ENCODE measurements at places on chromosomes 12 and 14. TPM values are rescaled to one million over a fixed set of nuclear protein-coding genes. Genes with fewer than 3 reads are reported as not detected.

- H3K27me3 ChIP-seq = no peaks in the 10 kb centered on the region
- H3K27ac ChIP-seq = peak overlapping the region; percentile 98
- H3K4me3 ChIP-seq = peak overlapping the region; percentile 91
- no peak for ATAC-seq
- peaks cover 90% of the 10 kb centered on the region for H3K36me3 ChIP-seq
- peaks cover 22% of the 10 kb centered on the region for H3K4me1 ChIP-seq
These were observed 3.7 kb downstream of the RNF10 start for GRCh38 chr12:120537856-120538220.

TUNAR gene
- total RNA-seq = not detected

CCDC60 gene
- not detected for total RNA-seq

- H3K27ac ChIP-seq = peak overlapping the region; percentile 7
- no peak overlapping the region for H3K4me3 ChIP-seq
- no peaks in the 10 kb centered on the region for H3K27me3 ChIP-seq
- ATAC-seq = no peak
- peaks cover 95% of the 10 kb centered on the region for H3K36me3 ChIP-seq
These were observed 143.9 kb downstream of the SYNE2 start for GRCh38 chr14:63996625-63997220.

ACOT4 gene
- total RNA-seq = 1.8 TPM

GRCh38 chr14:50233951-50234250 lies 2.5 kb upstream of the SOS2 start:
- H3K4me3 ChIP-seq = peak overlapping the region; percentile 82
- no peaks in the 10 kb centered on the region for H3K27me3 ChIP-seq
- H3K4me1 ChIP-seq = peaks cover 26% of the 10 kb centered on the region
- ATAC-seq = peak; percentile 42

TAS2R7 gene
- total RNA-seq = not detected

PTPN6 gene
- total RNA-seq = 223 TPM

DNA sequence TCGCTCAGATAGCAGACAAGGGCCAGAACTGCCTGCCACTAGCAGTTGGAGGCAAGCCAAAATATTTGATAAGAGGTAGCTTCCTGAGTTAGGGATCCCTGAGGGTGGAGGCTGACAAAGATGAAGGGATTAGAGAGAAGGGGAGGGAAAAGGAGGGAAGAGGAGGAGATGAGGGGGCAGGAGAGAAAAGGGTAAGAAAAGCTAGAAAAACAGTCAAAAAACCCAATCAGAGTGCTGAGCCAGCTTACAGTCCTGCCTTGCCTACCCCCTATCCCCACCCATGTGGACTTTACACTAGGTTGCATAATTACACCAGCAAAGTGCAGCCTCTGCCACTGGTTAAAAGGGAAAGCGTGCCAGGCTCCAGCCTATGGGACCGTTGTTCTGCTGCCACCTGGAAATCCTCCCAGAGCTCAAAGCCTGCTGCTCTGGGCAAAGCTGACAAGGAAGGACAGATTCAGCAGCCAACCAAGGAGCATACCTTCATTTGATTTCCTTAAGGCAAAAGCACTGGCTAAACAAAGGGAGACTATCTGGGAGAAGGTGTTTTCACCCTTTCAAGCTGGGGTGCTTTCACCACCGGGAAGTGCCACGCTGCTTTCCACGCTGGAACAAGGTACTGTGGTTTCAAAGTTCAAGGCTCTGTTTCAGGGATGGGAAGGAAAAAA lies 3.8 kb upstream of the NUMB start:
- no peak overlapping the region for H3K27ac ChIP-seq
- H3K4me1 ChIP-seq = peaks cover 47% of the 10 kb centered on the region
- peaks cover 13% of the 10 kb centered on the region for H3K36me3 ChIP-seq
- peak overlapping the region; percentile 70 for H3K4me3 ChIP-seq
- no peaks in the 10 kb centered on the region for H3K27me3 ChIP-seq

DNA sequence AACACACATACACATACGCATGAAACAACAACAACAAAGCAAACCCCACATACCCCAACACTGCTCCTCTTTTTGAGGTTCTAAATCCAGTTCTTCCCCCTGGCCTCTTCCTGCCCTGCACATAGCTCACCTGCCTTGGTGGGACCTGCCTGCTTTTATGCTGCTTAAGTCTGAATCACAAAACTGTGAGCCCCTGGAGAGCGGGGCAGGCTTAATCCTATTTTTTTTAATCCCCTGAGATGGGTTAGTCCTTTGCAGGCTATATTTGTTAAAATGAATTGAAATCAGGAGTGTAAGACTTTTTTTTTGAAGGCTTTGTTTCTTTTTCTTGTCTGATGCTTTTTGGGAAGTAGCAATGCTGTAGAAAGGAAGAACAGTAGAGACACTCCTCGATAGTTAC lies 84.6 kb upstream of the MAX start:
- H3K4me1 ChIP-seq = no peaks in the 10 kb centered on the region
- ATAC-seq = no peak
- no peak overlapping the region for H3K27ac ChIP-seq
- H3K27me3 ChIP-seq = peaks cover 5% of the 10 kb centered on the region

- H3K4me3 ChIP-seq = no peak overlapping the region
- no peak for ATAC-seq
- no peaks in the 10 kb centered on the region for H3K4me1 ChIP-seq
- no peaks in the 10 kb centered on the region for H3K36me3 ChIP-seq
- H3K27ac ChIP-seq = no peak overlapping the region
These were observed 96.1 kb downstream of the FBXL14 start for GRCh38 chr12:1498199-1498740.

TMPRSS12 gene
- total RNA-seq = not detected

GRCh38 chr14:66842911-66843512 lies 335.1 kb downstream of the GPHN start:
- no peak overlapping the region for H3K27ac ChIP-seq
- H3K4me3 ChIP-seq = no peak overlapping the region
- no peaks in the 10 kb centered on the region for H3K27me3 ChIP-seq

SLC25A47 gene
- total RNA-seq = not detected

DNA sequence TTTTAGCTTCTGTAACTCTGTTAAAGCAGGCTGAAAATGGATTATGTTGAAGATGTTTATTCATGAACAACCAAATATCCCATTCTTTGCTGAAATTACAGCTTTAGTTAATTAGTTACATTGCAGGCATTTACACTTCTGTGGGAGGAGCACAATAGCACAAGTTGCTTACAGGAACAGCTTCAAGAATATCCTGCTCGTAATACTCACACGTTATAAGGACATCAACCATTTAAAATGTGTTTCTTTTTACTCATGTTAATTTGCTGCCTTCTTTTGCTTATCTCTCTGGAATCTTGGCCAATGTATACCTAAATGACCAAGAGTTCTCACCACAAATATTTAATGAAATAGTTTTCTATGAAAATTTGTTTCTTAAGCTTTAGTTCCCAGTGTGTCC lies 305.2 kb upstream of the SYT1 start:
- H3K27ac ChIP-seq = no peak overlapping the region
- H3K4me3 ChIP-seq = no peak overlapping the region
- H3K36me3 ChIP-seq = no peaks in the 10 kb centered on the region
- no peaks in the 10 kb centered on the region for H3K4me1 ChIP-seq
- no peak for ATAC-seq

DNA sequence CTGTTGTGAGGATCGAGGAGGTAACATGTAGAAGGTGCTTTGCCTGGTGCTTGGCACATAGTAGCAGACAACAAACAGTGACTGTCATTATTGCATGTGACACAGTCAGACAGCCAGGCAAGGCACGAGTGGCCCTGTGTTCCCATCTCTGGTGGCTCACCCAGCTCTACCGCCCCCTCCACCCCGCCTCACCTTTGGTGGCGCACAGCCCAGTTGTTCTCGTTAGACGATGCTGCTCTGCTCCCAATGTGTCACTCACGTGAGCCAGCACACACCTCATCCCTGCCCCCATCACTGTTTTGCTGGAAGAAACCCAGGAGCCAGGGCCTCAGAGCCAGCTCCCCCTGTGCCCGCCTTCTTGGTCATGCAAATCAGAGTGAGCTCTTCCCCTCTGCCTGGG lies 113.3 kb downstream of the CALM1 start:
- H3K4me1 ChIP-seq = no peaks in the 10 kb centered on the region
- no peaks in the 10 kb centered on the region for H3K36me3 ChIP-seq
- no peak overlapping the region for H3K4me3 ChIP-seq
- no peak for ATAC-seq
- peaks cover 21% of the 10 kb centered on the region for H3K27me3 ChIP-seq

GYS2 gene
- not detected for total RNA-seq

DNA sequence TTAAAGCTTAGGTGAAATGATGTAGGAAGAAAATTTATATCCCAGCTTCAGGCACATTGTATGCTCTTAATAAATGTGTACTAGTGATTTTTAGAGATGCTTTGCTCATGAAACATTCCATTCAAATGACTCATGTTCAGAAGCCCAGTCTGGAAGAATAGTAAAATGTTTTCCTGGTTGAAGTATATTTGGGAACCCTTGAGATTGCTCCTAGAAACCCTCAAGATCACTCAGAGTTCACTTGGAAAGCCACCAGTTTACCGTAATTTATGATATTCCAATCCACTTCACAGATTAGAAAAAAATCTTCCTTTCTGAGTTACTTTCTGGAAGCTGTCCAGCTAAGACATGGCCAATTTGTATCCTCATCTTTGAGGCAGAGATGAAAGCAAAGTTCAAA lies 186.4 kb downstream of the SYT10 start:
- no peak overlapping the region for H3K4me3 ChIP-seq
- no peaks in the 10 kb centered on the region for H3K4me1 ChIP-seq
- H3K27me3 ChIP-seq = no peaks in the 10 kb centered on the region
- no peak overlapping the region for H3K27ac ChIP-seq
- no peak for ATAC-seq

TULP3 gene
- 9.3 TPM for total RNA-seq

TMEM233 gene
- not detected for total RNA-seq

- peak overlapping the region; percentile 99 for H3K27ac ChIP-seq
- peaks cover 25% of the 10 kb centered on the region for H3K36me3 ChIP-seq
- H3K4me1 ChIP-seq = peaks cover 60% of the 10 kb centered on the region
- ATAC-seq = no peak
- H3K4me3 ChIP-seq = peak overlapping the region; percentile 93
- H3K27me3 ChIP-seq = no peaks in the 10 kb centered on the region
These were observed 2.3 kb downstream of the TCP11L2 start for GRCh38 chr12:106304797-106305196.

All from activated T-helper 17 cell treated with anti-CD3 and anti-CD28 coated beads, Interleukin-2, amount 50 U/mL, for 72 hours (primary cell).